ENCODE measurements at places on chromosomes 1 and 21. TPM values are rescaled to one million over a fixed set of nuclear protein-coding genes. Genes with fewer than 3 reads are reported as not detected.
A peak's percentile ranks its signal among the peaks of the same experiment; 100 is the strongest.

- no peak for DNase-seq
These were observed 13.5 kb upstream of the PEX10 start for GRCh38 chr1:2425892-2426291.

- DNase-seq, result peak; percentile 91
These were observed 7.2 kb downstream of the METTL13 start for GRCh38 chr1:171788696-171789095.

DNA sequence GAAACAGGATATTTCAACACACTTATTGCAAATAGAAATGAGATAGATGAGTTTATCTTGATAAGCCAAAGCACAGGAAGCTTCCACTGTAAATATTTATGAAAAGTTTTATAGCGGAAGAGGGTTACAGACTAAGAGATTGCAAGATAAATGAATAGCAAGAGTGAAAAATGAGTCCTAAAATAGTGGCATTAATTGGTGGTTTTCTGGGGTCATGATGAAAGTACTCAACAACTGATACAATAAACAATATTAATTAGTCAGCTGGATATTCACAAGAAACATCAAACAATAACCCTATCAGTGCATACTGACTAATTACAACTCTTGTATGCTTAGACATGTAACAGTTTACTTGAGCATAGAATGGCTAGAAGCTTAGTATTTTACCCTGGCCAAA is 154.8 kb upstream of the CHODL start:
- DNase-seq, result no peak

DNA sequence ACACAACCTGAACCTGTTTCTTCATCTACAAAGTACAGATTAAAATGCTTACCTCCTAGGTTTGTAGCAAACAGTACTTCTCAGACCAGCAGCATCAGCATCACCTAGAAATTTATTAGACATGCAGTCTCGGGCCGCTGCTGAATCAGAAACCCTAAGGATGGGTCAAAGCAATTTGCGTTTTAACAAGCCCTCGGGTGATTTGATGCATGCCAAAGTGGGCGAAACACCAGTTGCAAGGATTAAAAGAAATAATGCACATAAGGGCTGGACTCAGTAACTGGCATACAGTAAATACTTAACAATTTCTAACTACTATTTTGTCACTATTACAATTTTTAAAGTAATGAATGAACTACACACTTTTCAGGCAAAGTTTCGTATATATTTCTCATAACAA is 47.5 kb downstream of the SH3GLB1 start:
- no peak for DNase-seq

DNA sequence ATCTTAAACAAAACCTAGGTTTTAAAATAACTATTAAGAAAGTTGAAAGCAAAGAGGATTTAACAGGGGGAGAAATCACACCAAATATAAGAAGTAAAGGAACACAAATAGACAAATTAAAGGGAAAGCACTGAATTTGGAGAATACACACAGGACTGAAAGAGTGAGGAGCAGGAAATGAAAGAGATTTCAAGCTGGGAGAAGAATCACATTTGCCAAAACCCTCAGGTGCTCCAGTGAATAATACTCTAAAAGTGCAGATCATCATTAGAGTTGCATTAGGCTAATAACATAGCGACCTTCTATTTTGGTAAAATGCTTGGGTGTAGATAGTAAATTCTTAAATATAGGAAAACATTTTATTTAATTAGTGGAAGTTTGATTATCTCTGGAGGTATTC is 127.5 kb downstream of the TNNI3K start:
- no peak for DNase-seq

GRCh38 chr1:175158170-175158591 is 34.4 kb downstream of the KIAA0040 start:
- peak; percentile 25 for DNase-seq

- DNase-seq, result peak; percentile 98
These were observed at the start of gene PRUNE1 for GRCh38 chr1:151008244-151009205. TSS of gene PRUNE1 (plus strand) at chr1:151008449. CDS start at chr1:151008633, 184 bp downstream.

CELF3 gene
- total RNA-seq, result not detected

SLC1A7 gene
- total RNA-seq, result not detected

DCDC2B gene
- not detected for total RNA-seq

CBR3 gene
- total RNA-seq, result 57.9 TPM

NDUFS2 gene
- total RNA-seq, result 111 TPM

All from M059J (cell line).